ENCODE measurements at places on chromosomes 7 and 10. TPM values are rescaled to one million over a fixed set of nuclear protein-coding genes. Genes with fewer than 3 reads are reported as not detected.

Gene PRXL2A
- 3.3 TPM for total RNA-seq

Gene TACC2
- 2.6 TPM for total RNA-seq

Gene CNTNAP2
- total RNA-seq = 0.15 TPM

Gene TAS2R4
- total RNA-seq = 1.7 TPM

Gene RAMP3
- total RNA-seq = 0.58 TPM

Gene AZGP1
- total RNA-seq = not detected

Gene WEE2
- 0.33 TPM for total RNA-seq

Gene NOLC1
- 28.4 TPM for total RNA-seq

Gene ADCY1
- 29.4 TPM for total RNA-seq

Gene LRRTM3
- not detected for total RNA-seq

Gene NCF1
- total RNA-seq = not detected

Gene ADCYAP1R1
- total RNA-seq = not detected

Gene DNAH11
- under 0.01 TPM for total RNA-seq

Gene GDI2
- 540 TPM for total RNA-seq

Gene STEAP1B
- 25.9 TPM for total RNA-seq
